ENCODE measurements at places on chromosomes 16 and 17.

DNA sequence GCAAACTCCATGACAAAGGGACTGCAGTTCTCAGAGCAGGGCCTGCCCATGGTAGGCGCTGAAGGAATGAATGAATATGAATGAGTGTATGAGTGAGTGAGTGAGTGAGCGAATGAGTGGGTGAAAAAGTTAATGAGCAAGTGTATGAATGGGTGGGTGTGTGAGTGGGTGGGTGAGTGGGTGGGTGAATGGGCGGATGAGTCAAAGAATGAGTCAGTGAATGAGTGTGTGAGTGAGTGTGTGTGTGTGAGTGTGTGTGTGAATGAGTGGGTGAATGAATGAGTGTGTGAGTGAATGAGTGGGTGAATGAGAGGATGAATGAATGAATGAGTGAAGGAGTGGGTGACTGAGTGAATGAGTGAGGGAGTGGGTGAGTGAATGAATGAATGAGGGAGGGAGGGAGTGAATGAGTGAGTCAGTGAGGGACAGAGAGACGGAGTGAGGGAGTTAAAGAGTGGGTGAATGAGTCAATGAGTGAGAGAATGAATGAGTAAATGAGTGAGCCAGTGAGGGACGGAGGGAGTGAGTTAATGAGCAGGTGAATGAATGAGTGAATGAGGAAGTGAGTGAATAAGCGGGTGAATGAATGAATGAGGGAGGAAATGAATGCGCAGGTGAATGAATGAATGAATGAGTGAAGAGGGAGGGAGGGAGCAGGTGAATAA is 11.1 kb upstream of the CHMP6 start:
- DNase-seq = peak; percentile 25

GRCh38 chr17:65559804-65560627 is 1.4 kb downstream of the AXIN2 start:
- DNase-seq = peak; percentile 13

DNA sequence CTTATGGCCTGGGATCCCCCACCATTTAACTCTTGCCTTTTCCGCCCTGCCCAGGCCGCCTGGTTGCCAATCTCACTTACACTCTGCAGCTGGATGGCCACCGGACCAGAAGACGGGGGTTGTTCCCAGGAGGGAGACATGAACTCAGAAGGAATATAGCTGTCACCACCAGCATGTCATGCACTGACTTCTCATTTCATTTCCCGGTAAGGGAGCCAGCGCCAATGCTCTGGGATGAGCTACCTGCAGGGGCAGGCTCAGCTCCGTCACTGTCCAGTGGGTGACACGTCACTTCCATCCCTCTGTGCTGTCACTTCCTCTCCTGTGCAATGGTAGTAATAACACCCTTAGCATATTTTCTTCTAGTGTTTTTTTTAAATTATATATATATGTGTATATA is 26.7 kb downstream of the ITGAL start:
- no peak for DNase-seq

GRCh38 chr16:71927383-71927782 is 32.1 kb downstream of the IST1 start:
- peak; percentile 17 for DNase-seq

- peak; percentile 68 for DNase-seq
Observed at GRCh38 chr17:82236142-82236971, 7.5 kb downstream of the SLC16A3 start.

DNA sequence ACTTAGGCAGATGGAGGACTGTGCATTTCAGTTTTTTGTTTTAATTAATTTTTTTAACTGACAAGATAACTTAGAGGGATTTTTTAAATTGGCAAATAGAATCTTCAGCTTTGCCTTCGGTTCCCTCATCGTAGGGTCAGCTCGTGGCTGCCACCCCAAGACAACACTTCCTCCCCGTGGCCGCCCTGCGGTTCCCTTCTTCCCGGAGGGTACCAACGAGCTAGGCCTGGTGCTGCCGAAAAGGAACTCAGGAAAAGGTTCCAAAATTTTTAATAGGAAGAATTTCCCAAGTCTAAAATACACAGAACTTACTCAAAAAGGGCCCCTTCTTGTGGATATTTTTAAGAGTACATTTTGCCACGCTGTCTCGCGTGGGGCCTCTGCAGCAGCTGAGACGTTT is 210.4 kb upstream of the CHMP6 start:
- no peak for DNase-seq

DNA sequence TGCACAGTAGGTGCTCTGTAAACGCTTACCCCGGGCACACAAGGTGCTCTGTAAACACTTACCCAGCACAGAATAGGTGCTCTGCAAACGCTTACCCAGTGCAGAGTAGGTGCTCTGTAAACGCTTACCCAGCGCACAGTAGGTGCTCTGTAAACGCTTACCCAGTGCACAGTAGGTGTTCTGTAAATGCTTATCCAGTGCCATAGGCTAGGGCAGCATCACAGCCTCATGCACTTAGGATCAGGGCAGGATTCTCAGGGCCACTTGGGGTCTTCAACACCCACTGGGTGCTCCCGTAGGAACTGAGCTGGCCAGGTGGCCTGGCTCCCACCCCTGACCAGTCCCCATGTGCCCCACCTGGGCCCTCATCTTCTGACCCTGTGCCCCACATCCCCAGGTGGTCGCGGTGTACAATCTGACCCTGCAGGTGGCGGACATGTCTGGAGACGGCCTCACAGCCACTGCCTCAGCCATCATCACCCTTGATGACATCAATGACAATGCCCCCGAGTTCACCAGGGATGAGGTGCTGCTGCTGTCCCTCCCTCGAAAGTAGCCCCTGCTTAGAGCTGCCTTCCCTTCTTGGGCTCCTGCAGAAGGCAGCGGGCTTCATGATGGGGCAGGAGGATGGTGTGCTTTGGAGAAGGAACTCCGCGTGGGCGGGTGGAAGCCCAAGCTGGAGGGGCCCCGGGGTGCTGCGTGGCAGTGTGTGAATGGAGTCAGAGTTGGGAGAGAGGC is 13.1 kb downstream of the SLC22A31 start:
- DNase-seq = peak; percentile 51

DNA sequence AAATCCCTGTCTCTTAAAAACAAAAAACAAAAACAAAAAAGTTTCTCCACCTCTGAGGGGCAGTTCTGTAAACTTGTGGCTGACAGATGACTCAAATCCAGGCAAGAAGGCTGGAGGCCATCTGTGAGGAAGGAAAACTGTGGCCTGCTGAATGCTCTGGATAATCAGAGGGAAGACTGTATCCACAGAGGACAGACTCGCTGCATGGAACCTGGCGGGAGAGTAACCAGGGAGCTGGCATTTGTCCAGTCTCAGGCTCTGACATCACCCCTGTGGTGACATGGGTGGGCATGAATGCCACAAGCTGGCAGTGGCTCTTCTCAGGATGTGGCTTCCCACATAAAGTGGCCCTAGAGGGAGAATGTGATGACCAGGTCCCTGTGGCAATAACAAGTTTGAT is 2.8 kb upstream of the KSR1 start:
- no peak for DNase-seq

DNA sequence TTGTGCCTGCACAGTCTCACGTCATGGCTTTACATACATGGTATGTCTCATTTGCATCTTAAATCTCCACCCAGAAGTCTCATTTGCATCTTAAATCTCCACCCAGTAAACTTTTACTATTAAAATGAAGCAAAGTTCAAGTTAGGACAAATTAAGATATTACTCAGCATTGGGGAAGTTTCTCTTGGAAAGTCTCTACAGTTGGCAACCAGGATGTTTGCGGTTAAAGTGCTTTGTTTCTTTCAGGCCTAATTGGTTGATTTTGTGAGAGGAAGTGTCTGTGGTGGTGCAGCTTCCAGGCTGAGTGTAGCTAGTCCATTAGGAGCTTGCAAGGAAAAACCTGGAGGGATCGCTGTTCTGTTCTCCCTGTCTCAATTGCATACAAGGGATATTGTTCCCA is 1373.3 kb upstream of the GOT2 start:
- DNase-seq = no peak

DNA sequence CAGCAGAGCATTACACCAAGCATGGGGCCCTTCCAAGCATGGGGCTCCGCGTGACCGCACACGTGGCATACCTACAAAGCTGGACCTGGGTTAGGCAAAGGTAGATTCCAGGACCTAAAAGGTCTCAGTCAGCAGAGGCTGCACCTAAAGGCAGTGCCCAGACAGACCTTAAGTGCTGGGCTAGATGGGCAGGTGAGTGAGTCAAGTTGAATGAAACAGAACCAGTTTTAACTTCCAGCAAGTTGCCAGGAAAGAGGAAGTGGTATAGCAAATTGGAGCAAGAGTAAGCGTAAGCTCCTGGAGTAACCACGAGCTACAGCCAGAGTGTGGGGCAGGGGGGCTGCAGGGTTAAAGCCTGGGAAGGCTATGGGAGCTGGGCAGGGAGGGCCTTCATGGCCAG is 49.5 kb downstream of the SRCIN1 start:
- no peak for DNase-seq

- no peak for DNase-seq
Observed at GRCh38 chr17:83064732-83065659, 14.4 kb upstream of the METRNL start.

- DNase-seq = no peak
Observed at GRCh38 chr16:78505036-78505435, 405.6 kb downstream of the WWOX start.

DNA sequence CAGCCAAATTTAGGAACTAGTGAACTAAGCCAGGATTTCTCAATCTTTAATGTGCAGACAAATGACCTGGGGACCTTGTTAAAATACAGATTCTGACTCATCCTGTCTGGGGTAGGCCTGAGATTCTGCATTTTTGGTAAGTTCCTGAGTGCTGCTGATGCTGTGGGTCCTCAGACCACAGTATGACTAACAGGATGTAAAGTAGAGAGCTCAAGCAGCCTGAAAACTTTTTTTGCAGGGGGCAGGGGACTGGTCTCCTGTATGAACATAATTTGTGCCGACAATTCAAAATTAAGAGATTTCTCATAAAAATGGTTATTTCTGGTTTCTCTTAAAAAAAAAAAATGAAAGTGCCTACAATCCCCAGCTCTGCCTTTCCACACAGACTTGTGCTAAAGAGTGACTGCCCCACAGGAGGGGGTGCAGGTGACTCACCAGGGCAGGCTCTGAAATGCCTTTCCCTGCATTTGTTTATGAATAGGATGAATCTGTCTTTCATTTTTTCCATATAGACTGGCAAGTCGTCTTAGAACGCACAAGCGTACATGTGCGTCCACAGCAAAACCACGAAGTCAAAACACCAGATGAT is 271.5 kb downstream of the PHKB start:
- DNase-seq = peak; percentile 50

DNA sequence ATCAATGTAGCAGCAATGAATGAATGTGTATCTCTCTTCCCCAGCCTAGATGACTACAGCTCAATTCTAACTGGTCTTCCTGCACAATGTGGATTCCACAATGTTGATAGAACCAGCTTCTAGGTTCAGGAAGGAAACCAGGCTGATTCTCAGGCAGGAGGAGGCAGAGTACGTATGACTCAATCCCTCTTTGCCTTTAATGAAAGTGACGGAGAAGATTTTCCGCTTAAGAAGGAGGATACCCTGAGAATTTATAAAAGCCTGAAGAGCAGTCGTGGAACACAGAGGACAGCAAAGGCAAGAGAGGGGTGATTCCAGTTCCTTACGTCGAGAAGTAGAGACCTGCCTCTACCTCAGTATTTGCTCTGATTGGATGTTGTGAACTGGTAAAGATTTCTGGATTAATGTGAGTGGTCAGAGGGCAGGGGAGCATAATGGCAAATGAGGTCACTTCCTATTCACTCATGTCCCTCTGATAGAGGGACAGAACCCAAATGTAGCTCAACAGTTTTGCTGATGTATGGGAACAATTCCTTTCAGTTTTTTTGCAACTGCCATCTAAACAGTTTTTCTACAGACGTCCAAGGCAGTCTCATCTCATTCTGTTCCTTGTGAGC is 15.0 kb upstream of the SLC16A11 start:
- no peak for DNase-seq

GRCh38 chr16:57801098-57801808 is 1.0 kb downstream of the KIFC3 start:
- DNase-seq = no peak

- DNase-seq = no peak
Observed at GRCh38 chr16:31480851-31481536, 1.9 kb upstream of the SLC5A2 start.

DNA sequence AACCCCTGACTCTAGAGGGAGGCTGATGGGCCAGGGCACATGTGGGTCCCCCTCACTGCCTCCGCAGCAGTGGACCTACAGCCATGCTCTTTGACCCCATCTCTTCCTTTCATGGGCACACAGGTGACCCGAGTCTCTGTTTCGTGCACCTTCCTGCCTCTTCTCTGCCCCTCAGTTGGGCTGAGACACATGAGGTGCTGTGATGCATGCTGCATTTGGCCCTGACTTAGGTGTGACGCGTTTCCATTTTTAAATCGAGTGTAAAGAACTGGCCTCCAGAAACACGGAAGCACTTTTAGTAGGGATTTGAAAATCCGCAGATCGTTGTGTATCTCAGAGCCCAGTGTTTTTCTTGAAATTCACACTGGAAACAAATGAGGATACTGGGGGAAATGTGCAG is 24.6 kb downstream of the C16orf90 start:
- no peak for DNase-seq

- peak; percentile 82 for DNase-seq
Observed at GRCh38 chr16:89026121-89026612, 49.2 kb upstream of the CBFA2T3 start.

DNA sequence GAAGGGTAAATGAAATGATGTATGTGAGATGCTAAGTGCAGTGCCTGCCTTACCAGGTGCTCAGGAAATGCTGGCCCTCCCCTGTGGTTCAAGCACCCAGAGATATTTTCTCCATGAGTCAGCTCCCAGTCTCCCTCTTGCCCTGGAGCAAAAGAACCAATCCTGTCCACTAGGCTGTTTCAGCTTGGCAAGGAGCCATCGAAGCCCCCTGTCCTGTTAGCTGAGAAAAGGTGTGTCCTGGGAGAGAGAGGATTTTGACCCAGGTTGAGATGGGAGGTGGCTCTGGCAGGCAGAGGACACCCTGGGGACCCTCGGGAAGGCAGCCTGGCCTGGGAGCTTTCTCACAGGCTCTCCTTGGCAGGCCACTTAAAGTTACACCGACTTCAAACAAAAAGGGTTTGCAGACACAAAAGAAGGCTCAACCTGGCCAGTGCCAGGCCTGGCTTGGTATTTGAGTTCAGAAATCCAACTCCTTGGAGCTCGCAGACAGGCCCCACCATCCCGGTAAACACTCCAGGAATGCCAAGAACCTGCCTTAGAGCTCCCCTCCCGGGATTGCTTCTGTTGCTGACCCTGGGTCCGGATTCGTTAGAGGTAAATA is 29.6 kb downstream of the NTN1 start:
- no peak for DNase-seq

- DNase-seq = no peak
Observed at GRCh38 chr16:57688487-57688986, 6.1 kb upstream of the DRC7 start.

Measured in stimulated activated CD4-positive, alpha-beta T cell treated with anti-CD3 and anti-CD28 coated beads, Interleukin-1b, Interleukin-23, amount 100 ng/mL, for 48 hours (primary cell).